B cell (primary cell): ENCODE measurements at places on chromosomes 4 and X. TPM values are rescaled to one million over a fixed set of nuclear protein-coding genes. Genes with fewer than 3 reads are reported as not detected.

- DNase-seq: no peak
Observed at GRCh38 chr4:39913471-39913870, 64.2 kb downstream of the PDS5A start.

Gene CCSER1
- 39.5 and 42.9 TPM in 2 replicates for total RNA-seq

DNA sequence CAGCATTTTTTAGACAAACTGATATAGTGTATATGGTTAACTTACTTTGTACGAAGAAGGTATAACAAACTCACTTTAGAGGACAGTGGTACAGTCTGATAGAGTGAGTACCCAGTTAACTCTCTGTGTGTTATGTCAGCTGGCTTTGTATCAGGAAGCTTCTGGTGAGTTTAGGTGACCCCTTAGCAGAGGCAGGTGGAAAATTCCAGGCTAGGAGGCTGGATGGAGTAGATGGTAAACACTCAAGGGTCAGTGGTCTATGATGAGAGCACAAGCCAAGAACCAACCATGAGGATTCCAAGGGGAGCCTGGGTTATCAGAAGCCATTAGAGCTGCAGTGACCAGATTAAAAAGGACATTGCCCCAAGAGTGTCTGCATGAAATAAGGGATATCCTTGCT, 227.3 kb upstream of the CENPE start:
- no peak for DNase-seq

DNA sequence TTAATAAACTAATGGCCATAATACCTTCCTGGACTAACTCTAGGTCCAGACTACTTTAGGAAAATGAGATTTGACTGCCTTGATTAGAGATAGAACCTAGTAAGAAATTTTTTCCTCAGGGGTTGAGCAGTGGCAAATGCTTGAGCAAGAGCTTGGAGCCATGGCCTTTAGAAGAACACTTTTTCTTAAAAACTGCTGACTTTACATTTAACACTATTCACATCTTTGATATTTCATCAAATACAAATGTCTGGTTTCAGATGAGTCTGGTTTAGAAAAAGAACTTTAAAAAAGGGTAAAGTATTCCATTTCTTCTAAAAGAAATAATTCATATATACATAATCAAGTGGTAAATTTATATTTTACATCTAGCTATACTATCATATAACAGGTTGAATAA, 680.9 kb upstream of the PITX2 start:
- no peak for DNase-seq

- DNase-seq: no peak
Observed at GRCh38 chr4:3236326-3236878, 12.6 kb upstream of the MSANTD1 start.
